ENCODE measurements at places on chromosomes 16 and 17. TPM values are rescaled to one million over a fixed set of nuclear protein-coding genes. Genes with fewer than 3 reads are reported as not detected.

Gene OTOA
- not detected for total RNA-seq

Gene FADS6
- not detected for total RNA-seq

Gene SOST
- total RNA-seq, result not detected

Gene PDILT
- not detected for total RNA-seq

- no peaks in the 10 kb centered on the region for H3K27me3 ChIP-seq
- no peak overlapping the region for H3K27ac ChIP-seq
- DNase-seq, result no peak
- H3K4me1 ChIP-seq, result no peaks in the 10 kb centered on the region
- no peak overlapping the region for H3K4me3 ChIP-seq
Measured at GRCh38 chr16:72332926-72333325, 161.0 kb upstream of the PMFBP1 start.

Measured in heart left ventricle (tissue), 16 donors.